ENCODE measurements at places on chromosomes 5 and 9.

GRCh38 chr5:51148437-51148836 is 234.8 kb upstream of the ISL1 start:
- no peak for DNase-seq

DNA sequence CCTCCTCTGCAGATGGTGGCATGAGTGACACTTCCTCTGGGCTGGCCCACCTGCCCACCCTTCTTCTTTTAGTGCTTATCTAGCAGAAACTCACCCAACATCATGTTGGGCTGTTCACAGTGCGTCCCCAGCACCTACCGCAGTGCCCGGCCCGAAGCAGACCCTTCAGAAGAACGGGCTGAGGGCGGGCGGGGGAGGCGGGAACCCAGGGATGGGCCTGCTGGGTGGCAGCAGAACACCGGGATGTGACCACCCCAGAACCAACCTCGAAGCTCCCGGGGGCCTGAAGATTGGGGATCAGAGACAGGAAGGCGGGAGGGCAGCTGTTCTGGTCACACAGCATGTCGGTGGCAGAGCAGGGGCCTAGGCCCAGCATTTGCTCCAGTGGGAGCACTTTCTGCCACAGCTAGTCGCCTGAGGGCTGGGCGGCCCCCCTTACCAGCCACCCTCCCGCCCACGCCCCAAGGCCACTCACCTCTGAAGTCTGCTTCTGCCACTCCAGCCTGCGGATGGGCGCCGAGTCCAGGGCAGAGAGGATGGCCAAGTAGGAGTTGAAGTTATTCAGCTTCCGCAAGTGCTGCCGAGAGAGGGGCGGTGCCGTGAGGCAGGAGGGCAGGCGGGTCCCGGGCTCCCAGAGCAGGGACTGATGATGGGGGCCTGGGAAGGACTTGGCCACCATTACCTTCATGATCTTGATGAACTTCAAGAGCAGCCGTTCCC is 38.7 kb downstream of the PRRT1B start:
- no peak for DNase-seq

GRCh38 chr5:80406980-80407734 is 707 bp upstream of the ZFYVE16 start:
- DNase-seq = no peak

DNA sequence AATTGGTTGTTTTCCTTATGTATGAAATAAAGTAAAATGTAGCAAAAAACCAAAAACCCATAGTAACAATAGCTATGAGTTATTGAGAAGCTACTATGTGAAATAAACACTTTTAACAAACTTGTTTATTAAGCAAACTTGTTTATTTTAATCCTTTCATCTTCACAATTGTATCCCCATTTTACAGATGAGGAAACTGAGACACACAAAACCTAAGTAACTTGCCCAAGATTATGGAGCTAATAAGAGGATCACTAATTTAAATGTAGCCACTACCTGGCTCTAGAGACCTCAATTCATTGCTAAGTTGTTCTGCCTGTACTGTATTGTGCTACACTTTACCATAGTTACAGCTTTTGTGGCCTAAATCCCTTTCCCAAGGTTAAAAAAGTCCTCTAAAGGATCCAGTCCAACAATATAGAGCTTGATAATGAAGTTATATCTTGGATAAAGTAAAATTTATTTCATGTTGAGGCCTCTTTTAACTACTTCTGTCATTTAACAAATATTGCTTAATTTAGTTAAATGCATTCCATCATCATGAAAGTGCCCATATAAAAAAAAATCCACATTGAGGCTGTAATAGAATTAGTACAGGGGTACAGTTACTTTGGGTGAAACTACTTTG is 22.1 kb downstream of the HOMER1 start:
- DNase-seq = no peak

- no peak for DNase-seq
Measured at GRCh38 chr9:130189840-130190239, 17.6 kb downstream of the NCS1 start.

DNA sequence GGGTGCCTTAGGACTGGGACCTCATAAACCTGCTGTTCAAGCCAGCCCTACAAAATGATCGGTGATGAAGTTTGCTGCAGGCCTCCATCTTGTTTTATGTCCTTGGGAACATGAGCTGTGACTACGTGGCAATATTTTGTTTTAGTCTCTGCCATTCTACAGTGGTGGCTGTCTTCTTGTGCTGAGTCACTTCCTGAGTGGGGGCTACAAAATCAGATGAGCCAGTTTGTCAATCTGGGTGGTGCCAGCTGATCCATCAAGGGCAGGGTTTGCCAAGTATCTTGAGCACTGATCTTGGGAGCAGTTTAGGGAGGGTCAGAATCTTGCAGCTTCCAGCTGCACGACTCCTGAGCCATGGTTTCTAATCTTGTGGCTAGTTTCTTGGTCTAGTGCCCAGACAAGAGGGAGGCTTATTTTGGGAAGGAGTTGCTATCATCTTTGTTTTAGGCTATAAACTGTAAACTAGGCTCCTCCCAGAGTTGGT is 94.7 kb downstream of the YTHDC2 start:
- DNase-seq = no peak

Data from NCI-H748 treated with DMSO at 0.1 percent for 48 hours (cell line).